ENCODE measurements at places on chromosomes 4 and X.

DNA sequence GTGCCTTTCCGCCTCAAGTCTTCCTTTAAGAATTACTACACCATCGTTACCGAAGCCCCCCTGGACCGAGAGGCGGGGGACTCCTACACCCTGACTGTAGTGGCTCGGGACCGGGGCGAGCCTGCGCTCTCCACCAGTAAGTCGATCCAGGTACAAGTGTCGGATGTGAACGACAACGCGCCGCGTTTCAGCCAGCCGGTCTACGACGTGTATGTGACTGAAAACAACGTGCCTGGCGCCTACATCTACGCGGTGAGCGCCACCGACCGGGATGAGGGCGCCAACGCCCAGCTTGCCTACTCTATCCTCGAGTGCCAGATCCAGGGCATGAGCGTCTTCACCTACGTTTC is 2.2 kb downstream of the PCDH10 start:
- DNase-seq: no peak

- DNase-seq: no peak
Observed at GRCh38 chr4:93285346-93285745, 543.2 kb upstream of the ATOH1 start.

DNA sequence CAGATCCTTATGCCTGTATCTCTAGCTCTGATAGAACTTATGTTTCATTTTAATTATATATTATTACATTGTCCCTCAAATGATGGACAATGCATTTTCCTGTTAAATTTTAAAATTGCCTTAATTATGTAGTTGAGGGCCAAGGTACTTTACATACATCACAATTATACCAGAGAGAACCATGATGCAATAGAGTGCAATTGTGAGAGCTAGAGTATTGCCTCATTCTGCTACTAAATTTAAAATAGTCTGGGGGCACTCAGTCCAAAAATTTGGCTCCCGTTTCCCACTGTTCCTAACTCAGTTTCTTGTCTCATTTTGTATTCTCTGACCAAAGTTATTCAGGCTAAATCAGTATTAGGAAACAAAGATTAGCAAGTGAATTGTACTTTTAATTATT is 378.5 kb upstream of the ZFP42 start:
- DNase-seq: no peak

DNA sequence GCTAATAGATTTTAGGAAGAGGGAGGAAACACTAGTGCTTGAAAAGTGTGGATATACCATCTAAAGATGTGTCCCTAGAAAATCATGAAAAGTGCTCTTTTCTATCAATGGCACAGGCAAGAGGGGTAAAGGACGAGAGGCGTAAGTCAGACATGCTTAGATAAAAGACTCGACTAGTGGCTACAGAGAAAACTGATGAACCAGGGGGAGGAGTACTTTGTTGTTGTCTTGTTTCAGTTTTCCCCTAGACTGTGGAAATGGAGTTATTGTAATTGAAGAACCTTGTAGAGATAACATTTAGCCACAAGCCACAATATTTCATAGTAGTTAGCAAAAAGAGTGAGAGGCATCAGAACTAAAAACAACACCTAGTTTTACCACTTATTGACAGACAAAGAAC is 21.4 kb downstream of the GALNTL6 start:
- DNase-seq: no peak

- DNase-seq: no peak
Observed at GRCh38 chr4:77158487-77158861, 1.5 kb downstream of the CCNG2 start.

GRCh38 chr4:151721916-151722315 is 38.9 kb downstream of the GATB start:
- no peak for DNase-seq

DNA sequence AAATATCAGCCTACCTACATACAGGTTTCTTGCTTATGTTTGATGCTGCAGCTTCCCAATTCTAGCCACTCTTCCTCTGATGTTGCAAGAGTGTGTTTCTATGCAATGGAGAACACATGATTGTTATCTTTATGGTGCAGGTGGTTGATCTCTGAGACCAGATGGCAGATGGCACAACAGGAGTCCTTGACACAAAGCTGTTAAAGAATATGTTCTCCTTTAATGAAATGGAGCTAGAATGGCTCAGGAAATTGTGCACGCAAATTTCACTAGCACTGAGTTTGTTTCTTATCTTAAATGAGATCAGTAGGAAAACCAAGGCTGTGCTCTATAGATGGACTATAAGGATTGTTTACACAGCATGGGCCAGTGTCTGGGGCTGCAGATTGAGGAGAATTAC is 29.9 kb upstream of the TTC29 start:
- DNase-seq: no peak

DNA sequence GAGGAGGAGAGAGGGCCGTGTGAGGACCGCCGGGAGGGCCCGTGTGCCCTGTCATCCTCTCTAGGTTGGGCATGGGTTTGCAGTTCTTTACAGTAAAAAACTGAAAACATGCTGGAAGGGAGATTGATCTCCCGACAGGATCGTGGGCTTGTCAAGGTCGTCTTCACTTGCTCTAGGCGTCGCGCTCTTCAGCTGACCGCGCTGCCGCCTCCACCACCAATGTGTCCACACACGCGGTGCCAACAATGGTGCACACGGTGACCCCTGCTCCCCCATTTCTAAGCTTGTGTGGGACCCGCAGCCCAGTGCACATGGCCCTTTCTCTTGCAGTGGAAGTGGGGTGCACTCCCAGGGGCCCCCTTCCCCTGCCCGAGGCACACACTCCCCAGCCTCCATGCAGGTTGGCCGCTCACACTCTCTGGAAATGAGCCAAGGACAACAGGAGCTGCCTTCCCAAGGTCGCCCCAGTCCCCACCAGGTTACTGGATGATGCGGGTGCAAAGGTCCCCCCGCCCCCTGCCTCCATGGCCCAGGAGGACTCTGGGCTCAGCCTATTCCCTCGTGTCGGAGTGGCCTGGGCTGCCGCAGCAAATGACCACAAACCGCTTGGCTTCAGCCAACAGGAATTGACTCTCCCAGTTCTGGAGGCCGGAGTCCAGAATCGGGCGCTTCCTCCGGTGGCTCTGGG is 1.7 kb upstream of the ZFP92 start:
- no peak for DNase-seq

- no peak for DNase-seq
Observed at GRCh38 chr4:10734697-10735096, 50.1 kb upstream of the CLNK start.

- peak; percentile 45 for DNase-seq
Observed at GRCh38 chr4:118772081-118772766, 63.7 kb downstream of the SEC24D start.

DNA sequence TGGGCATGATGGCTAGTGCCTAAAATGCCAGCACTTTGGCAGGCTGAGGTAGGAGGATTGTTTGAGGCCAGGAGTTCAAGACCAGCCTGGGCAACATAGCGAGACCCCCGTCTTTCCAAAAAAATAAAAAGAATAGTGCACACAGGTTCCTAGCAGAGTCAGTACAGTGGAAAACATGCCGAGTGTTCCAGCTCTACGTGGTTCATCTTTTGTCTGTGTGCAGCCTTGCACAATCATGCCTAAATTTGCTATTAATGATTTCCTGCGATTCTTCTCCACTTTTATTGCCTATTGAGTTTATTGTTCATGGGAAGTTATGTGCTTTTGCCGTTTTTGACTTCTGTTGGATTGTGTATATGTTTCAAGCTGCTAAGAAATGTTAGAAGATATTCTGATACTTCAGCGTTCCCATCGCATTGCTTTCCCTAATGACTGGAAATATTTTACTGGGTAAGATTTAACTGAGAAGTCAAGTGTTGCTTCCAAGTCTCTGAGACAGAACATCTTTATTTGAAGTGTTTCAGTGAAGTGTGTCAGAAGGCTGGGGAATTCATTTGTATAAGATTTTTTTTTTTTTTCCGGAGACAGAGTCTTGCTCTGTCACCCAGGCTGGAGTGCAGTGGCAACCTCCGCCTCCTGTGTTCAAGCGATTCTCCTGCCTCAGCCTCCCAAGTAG is 11.3 kb downstream of the DOCK11 start:
- DNase-seq: no peak

GRCh38 chr4:1819284-1819683 is 26.2 kb downstream of the FGFR3 start:
- no peak for DNase-seq

GRCh38 chrX:138982365-138982764 is 270.8 kb upstream of the FGF13 start:
- DNase-seq: no peak

DNA sequence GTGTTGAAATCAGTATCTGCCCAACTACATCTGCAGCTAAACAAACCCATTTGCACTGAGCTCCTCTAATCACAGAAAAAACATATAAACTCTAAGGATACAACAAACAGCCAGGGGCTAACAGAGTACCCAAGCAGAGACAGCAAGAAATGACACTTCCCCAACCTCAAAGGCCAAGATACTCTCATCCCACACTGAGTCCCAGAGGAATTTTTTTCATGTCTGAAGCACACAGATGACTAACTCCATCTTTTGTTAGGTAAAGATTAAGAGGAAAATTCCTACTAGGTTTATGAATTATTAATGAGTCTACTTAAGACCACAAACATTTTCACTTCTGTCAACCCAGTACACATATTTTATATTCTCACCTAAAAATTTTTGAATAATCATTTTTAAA is 31.6 kb downstream of the SEPSECS start:
- DNase-seq: no peak

DNA sequence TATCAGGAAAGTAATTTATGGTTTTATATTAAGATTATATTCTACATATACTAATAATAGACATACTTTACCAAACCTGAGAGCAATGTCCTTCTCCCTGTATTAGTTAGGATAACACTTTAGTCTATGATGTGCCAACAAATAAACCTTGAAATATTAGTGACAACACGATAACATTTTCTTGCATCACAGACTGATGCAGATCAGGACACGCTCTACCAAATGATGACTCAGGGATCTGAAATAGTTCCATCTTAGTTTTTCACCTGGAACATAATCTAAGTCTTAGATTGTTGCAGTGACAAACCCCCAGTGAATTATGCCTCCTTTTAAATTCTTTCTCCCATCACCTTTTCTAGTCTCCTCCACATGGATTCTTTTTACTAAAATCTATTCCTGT is 214.2 kb downstream of the CLCN4 start:
- DNase-seq: no peak

DNA sequence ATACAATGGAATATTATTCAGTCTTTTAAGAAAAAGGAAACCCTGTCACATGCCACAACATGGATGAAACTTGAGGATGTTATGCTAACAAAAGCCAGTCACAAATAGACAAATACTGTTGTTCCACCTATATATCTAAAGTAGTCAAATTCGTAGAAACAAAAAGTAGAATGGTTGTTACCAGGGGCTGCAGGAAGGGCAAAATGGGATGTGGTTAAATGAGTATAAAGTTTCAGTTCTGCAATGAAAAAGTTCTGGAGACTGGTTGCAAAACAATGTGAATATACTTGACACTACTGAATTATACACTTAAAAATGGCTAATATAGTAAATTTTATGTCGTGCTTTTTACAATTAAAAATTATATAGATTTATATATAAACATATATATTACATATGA is 12.2 kb downstream of the SPOCK3 start:
- peak; percentile 43 for DNase-seq

DNA sequence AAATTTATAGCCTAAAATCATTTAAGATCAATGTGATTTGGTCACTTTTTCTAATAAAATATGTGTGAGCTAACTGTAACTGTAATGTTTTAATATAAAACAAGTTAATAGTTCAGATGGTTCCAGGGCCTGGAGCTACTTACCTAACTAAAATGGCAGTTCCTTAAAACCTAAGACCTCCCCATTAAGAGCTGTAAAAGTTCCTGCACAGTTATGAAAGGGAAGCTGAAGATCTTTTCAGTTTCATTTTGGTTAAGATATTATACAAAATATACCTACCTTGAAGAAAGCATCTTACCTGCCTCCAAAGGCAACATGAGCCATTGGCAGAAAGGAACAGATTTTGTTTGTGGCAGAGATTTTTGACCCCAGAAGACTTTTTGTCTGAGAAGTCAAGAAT is 30.1 kb downstream of the HPF1 start:
- no peak for DNase-seq

DNA sequence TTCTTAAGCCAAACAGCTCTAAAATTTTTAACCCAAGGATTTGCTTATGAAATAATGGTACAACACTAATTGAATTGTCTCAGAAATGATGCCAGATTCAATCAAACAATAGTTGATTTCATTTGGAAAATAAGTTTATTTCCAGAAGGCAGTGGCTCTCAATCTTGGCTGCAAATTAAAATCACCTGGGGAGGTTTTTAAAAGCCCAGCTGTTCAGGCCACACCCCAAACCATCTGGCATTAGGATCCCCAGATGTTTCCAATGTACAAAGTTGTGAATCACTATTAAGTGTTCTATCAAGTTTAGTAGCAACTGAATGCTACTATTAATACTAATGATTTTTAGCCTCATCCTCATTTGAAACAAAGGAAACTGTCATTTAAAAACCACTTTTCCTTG is 22.2 kb downstream of the TMEM184C start:
- DNase-seq: no peak

- DNase-seq: no peak
Observed at GRCh38 chr4:3197366-3198105, 51.4 kb upstream of the MSANTD1 start.

DNA sequence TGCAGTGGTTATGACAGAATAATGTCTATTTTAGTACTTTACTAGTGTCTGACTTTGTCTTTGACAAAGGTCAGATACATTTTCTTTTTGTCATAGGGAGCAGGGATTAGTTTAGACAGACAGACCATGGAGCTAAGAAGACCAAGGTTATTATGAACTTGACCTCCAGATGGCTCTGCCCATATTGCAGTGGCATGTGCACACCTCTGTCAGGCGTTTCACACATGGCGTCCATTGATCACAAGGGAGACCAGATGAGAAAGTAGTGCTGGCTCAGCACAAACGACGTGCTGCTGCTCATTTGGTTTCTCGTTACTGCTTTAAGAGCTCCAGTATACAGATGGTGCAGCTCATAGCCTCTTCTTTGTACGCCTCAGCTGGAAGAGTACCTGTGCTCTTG is 56.3 kb upstream of the HPSE start:
- no peak for DNase-seq

DNA sequence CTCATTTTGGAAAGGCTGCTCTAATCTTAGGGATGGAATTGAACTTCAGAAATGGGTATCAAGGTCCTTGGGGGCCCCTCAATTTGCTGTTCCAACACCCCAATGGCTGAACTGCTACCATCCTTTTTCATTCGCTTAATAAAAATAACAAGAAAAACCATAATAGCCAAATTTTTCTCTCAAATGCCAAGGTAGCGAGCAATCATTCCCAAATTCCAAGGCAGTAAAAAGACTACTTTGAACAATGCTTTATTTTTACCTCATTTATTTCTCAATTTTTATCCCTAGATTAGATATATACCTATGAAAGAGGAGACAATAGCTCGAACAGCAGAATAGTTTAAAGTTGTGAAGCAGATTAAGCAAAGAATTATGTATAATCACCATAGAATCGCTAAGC is 323.4 kb upstream of the SLC7A11 start:
- no peak for DNase-seq

DNA sequence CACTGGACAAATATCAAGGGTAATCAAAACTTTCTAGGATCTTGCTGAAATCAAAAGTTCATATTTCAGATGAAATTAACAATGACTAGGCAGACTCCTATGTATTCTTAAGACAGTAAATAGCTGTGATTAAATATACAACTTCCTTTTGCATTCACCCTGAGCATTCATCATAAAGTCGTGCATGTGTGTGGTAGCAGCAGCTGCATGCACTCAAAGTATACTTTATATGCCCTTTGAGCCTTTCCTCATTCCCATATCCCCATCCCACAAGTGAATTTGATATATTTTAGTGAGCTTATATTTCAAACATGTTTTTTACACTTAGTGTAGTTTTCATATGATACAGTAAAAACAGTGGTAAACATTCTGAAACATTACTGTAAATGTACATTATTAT is 959.0 kb downstream of the C4orf33 start:
- no peak for DNase-seq

All from activated CD4-positive, alpha-beta T cell treated with anti-CD3 and anti-CD28 coated beads, Interleukin-10, Interleukin-2, amounts not matched to agents 100 ng/mL and 50 ng/mL, durations not matched to agents 16 hours and 8 hours (primary cell).